ENCODE measurements at places on chromosomes 5 and 9.

- no peak for DNase-seq
These were observed 438.5 kb upstream of the RGMB start for GRCh38 chr5:98334946-98335345.

- no peak for DNase-seq
These were observed 33.8 kb downstream of the SVEP1 start for GRCh38 chr9:110545705-110546104.

DNA sequence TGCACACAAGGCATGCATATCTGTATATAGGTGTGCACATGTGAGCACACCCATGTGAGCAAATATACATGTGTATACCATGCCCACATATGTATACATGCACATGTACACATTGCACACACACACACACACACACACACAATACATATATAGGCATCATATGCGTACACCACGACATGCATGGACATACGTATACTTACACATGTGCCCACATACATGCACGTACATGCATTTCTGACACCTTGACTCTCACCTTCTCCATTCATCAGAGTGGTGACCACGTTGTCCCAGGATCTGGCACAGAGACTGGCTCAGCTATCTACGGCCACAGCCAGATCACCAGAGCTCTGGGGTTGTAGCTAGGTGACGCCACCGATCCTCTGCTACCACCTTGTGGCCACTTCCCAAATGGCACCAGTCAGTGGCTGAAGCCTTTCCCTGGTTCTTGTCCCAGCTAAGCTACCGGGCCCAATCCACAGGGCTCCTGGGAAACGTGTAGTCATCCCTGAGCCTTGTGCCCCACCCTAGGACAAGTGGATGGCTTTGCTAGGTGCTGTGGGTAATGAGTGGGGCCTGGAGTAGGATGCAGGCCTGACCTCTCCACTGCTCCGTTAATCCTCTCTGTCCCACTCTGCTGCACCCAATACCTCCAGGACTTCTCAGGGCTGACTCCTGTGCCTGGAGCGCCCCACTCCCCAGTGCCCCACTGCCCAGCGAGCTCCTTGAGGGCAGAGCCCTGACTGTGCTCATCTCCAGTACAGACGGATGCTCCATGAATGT, 194.4 kb downstream of the RGS3 start:
- peak; percentile 80 for DNase-seq

GRCh38 chr9:70170151-70170790, 88.5 kb upstream of the SMC5 start:
- no peak for DNase-seq

DNA sequence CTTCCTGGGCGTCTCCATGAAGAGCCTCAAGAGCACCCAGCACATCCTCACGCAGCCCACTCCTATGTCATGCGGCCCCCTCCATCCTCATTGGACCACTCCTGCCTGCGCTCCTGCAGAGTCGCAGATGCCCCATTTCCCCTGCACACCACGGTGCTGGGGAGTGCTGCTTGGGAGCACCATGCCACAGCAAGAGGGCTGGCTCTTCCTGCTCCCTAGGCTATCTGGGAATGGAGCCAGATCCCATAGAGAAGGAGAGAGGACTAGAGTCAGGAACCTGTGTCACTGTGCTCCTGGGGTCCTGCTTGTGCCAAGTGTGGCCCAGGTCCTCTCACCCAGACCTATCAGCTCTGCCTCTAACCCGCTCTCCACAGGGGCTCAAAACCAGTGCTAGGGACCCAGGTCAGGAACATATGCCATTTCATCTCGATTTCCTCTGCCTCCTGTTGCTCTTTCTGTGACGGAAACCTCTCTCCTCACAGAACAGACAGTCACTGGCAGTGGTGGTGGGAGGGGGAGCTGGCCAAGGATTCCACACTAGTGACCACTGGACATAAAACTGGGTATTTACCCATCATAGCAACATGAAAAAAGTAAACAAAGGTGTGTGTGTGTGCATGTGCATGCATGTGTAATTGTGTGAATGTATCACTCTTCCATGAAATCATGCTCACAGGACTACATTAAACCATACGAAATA, 178.4 kb downstream of the TTLL11 start:
- no peak for DNase-seq

DNA sequence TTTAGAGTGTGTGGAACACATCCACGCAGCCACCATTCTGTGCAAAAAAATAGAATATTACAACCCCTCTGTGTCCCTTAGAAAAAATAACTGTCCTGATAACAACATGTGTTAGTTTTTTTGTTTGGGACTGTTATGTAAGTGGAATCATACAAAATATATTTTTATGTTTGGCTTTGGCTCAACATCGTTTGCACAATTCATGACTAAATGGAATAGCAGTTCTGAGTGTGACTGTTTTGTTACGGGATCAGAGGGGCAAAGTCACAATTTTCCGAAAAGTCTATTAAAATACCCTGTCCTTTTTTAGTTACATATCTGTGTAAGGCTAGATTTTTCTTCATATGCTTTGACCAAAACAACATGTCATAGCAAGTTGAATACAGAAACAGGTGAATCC, 12.8 kb downstream of the MTREX start:
- DNase-seq = no peak

- no peak for DNase-seq
These were observed 26.4 kb upstream of the TMEM171 start for GRCh38 chr5:73093943-73094342.

DNA sequence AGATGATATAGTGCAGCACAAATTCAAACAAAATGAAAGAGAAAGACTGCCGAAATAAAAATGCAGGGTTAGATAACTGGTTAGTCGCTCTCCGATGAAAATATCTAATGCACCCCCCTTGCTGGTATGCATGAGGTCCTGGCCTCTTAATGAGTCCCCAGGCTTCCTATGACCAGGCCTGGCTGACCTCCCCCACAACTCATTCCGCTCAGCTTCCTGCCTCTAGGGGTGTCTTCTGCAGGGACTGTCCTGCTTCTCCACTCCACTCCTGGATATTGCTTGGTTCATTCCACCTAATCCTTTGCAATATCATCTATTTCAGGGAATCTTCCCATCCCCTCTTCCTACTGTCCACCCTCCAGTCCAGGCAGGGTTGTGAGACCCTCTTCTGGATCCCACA, 341.8 kb downstream of the ASTN2 start:
- DNase-seq = no peak

GRCh38 chr5:77632526-77633206, 5.8 kb downstream of the OTP start:
- no peak for DNase-seq

DNA sequence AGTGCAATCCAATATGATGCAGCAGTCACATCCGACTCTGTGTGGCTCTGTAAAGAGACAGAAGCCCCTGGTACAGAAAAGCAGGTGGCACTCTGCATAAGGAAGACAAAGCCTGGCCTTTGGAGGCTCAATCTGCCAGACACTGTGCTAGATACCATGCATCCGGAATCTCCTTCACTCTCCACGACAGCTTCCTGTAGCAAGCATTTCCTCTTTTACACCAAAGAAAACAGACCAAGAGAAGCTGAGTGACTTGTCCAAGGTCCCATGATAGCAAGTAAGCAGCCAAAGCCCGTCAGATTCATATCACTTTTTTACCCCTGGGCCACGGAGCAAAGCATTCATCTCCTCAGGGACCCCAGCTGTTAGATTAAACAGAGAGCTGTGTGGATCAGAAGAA, 64.2 kb upstream of the SMIM23 start:
- no peak for DNase-seq

- DNase-seq = no peak
These were observed 10.5 kb downstream of the NEK6 start for GRCh38 chr9:124268248-124268647.

DNA sequence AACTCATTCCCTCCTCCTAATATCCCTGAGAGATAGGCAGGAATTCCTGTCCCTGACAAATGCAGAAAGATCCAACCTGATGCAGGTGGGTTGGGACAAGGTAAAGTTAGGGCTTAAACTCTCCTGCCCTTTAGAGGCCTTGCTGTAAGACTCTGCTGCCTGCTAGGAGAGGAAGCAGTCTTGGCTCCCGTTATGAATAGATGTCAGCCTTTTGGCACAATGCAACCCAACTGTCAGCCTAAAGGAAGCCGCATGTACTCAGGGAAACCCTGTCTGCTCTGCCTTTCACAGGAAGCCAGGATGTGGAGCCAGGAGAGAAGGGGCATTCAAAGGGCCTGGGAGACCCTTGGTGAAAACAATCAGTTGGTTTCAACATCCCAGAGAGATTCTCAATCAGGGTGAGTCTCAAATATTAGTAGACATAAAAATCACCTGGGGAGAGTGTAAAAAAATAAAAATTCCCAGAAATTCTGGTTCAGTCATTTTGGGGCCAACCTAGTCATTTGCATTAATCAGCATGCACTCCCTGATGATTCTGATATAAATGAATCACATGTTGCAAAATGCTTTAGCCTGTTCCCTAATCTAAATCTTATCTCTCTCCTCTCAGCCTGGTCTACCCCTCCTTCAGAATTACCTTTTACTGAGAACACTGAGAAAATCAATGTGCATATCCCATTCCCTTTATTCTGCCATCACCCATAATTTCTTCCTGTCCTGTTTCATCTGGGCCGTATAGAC, 136.2 kb upstream of the TRIM32 start:
- DNase-seq = no peak

DNA sequence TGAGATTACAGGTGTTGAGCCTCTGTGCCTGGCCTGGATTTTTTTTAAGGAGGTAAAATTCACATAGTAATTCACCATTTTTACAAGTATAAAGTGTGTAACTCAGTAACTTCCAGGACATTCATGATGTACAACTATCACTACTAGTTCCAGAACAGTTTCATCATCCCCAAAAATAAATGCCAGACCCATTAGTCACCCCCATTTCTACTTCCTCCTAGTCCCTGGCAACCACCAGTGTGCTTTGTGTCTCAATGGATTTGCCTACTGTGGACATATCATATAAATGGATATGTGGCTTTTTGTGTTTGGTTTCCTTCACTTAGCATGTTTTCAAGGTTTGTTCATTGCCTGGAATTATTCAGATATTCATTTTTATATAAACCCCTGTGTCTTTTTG, 72.5 kb upstream of the PANK3 start:
- no peak for DNase-seq

- no peak for DNase-seq
These were observed 31.0 kb upstream of the NFIB start for GRCh38 chr9:14344941-14345353.
